ENCODE measurements at places on chromosomes 4 and X. TPM values are rescaled to one million over a fixed set of nuclear protein-coding genes. Genes with fewer than 3 reads are reported as not detected.
A peak's percentile ranks its signal among the peaks of the same experiment; 100 is the strongest.

DNA sequence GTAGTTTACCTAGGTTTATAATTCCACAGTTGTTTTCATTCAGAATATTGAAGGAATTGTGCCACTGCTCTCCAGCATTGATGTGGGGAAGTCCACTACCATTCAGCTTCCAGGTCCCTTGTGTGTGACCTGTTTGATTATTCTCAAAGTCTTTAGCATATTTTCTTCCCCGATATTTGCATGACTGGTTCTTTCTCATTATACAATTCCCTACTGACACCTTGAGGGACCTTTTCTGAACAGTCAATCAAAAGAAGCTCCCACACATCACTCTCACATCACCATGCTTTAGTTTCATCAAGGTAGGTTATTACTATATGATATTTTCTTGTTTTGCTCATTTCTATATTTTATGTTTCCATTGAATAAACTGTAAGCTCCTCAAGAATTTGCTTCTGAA lies 44.1 kb downstream of the SLC39A8 start:
- no peaks in the 10 kb centered on the region for H3K36me3 ChIP-seq
- no peak overlapping the region for H3K27ac ChIP-seq
- H3K4me3 ChIP-seq, result no peak overlapping the region
- no peaks in the 10 kb centered on the region for H3K27me3 ChIP-seq

- no peak overlapping the region for H3K27ac ChIP-seq
- H3K36me3 ChIP-seq, result no peaks in the 10 kb centered on the region
- peak; percentile 51 for DNase-seq
Measured at GRCh38 chr4:158411269-158411668, 110.4 kb upstream of the RXFP1 start.

DNA sequence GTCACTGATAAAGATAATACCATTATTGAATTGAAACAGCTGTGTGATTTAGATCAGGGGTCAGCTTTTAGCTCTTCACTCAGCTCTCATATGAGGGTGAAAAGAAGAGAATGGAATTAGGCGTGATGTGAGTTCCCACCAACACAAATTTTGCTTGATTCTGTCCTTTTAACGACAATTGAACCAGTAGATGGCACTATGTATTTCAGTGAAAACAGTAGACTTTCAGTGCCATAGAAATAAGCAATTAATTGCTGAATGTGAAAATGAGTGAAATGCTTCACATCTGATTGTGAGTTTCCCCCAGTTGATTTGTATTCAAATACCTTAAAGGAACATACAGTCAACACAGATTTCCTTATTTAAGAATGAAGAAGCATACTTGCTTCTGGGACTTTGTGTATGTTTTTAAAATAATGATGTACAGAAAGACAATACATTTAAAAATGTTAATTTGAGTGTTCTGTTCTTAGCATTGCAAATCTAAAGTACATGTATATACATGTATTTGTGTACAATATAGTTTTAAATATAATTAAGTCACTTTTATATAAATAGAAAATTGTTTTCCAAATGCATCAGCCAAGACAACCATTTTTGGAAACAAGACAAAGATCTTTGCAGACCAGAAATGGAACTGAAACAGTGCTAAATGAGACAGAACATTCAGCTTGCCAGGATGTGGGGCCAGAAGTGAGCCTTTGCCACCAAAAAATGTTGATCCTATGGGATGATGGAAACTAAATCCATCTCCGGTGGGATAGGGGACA lies 178.8 kb downstream of the SNCA start:
- H3K4me1 ChIP-seq, result no peaks in the 10 kb centered on the region
- H3K27me3 ChIP-seq, result no peaks in the 10 kb centered on the region
- no peak overlapping the region for H3K4me3 ChIP-seq
- no peaks in the 10 kb centered on the region for H3K36me3 ChIP-seq
- H3K27ac ChIP-seq, result no peak overlapping the region
- no peak for DNase-seq

DNA sequence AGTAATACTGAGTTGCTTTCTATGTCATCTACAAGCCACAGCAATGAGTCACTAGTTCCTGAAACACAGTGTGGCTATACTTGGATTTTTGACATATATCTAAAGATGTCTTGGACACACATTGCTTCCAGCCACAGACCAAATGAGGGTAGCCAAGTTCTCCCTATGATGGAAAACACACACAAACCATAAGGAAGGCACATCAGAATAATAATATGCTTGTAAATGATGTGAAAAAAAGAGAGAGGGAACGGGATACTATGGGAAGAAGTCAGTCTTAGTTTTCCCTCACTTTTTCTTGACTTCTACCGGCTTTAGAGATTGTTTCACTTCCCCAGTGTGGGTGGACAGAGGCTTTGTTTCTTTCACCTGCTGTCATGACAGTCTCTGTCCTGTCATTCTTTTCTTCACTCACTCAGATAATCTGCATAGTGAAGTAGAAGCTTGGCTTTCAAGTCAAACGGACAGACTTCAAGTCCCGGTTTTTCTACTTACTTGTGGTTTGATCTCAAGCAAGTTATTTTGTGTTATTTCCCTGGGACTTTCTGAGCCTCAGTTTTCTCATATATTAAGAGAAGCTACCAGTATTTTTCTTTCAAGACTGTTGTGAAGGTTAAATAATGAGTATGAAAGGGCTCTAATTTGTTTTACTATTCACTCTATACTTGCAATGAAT lies 34.7 kb downstream of the P2RY10 start:
- no peaks in the 10 kb centered on the region for H3K4me1 ChIP-seq
- no peak for DNase-seq
- no peak overlapping the region for H3K27ac ChIP-seq
- no peak overlapping the region for H3K4me3 ChIP-seq

GRCh38 chr4:163988391-163988790 lies 493.9 kb downstream of the TMA16 start:
- no peak for DNase-seq
- H3K4me3 ChIP-seq, result no peak overlapping the region
- H3K27ac ChIP-seq, result no peak overlapping the region
- H3K36me3 ChIP-seq, result no peaks in the 10 kb centered on the region
- H3K27me3 ChIP-seq, result no peaks in the 10 kb centered on the region
- H3K4me1 ChIP-seq, result no peaks in the 10 kb centered on the region

GRCh38 chrX:153651540-153652079 lies 4.6 kb downstream of the DUSP9 start:
- no peaks in the 10 kb centered on the region for H3K36me3 ChIP-seq
- H3K27ac ChIP-seq, result no peak overlapping the region
- no peaks in the 10 kb centered on the region for H3K4me1 ChIP-seq
- no peak for DNase-seq
- H3K4me3 ChIP-seq, result no peak overlapping the region
- H3K27me3 ChIP-seq, result no peaks in the 10 kb centered on the region

Gene CT45A2
- total RNA-seq, result not detected

Gene BBS7
- total RNA-seq, result 16.6 TPM

Gene RGN
- 20.2 TPM for total RNA-seq
